CD14-positive monocyte (primary cell): ENCODE measurements at places on chromosomes 7 and 10. TPM values are rescaled to one million over a fixed set of nuclear protein-coding genes. Genes with fewer than 3 reads are reported as not detected.

DNA sequence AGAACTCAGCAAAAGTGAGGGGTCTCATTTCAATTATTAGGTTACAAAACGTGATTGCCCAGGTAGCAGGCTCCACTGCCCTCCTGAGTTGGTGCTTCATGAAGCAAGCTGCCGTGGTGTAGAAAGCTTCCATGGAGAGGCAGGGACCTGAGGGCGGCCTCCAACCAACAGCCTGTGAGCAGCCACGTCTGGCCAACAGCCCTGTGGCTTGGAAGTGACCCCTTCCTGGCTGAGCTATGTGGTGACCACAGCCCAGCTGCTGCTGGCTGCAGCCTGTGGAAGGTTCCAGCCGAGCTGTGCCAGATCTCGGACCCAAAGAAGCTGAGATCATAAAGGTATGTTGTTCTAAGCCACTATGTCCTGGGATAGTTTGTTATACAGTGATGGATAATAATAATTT, 122.5 kb upstream of the KLF6 start:
- H3K27me3 ChIP-seq, result no peaks in the 10 kb centered on the region
- no peak for DNase-seq
- no peak overlapping the region for H3K4me3 ChIP-seq
- H3K36me3 ChIP-seq, result no peaks in the 10 kb centered on the region

Gene CCDC146
- 0.40 TPM for polyA plus RNA-seq

- H3K36me3 ChIP-seq, result no peaks in the 10 kb centered on the region
- H3K4me3 ChIP-seq, result no peak overlapping the region
- no peaks in the 10 kb centered on the region for H3K27me3 ChIP-seq
- no peak overlapping the region for H3K27ac ChIP-seq
- H3K4me1 ChIP-seq, result no peaks in the 10 kb centered on the region
These were observed 61.7 kb downstream of the SEMA3D start for GRCh38 chr7:85125176-85125575.

GRCh38 chr7:141550386-141551093, 670 bp upstream of the AGK start:
- DNase-seq, result no peak
- H3K27ac ChIP-seq, result no peak overlapping the region
- H3K4me3 ChIP-seq, result peak overlapping the region; percentile 47
- H3K27me3 ChIP-seq, result no peaks in the 10 kb centered on the region
- peaks cover 13% of the 10 kb centered on the region for H3K4me1 ChIP-seq

- no peak for DNase-seq
- H3K36me3 ChIP-seq, result no peaks in the 10 kb centered on the region
- no peaks in the 10 kb centered on the region for H3K4me1 ChIP-seq
- no peak overlapping the region for H3K27ac ChIP-seq
- no peaks in the 10 kb centered on the region for H3K27me3 ChIP-seq
- no peak overlapping the region for H3K4me3 ChIP-seq
These were observed 60.0 kb downstream of the DGKB start for GRCh38 chr7:14842523-14842922.

Gene LIPF
- not detected in 2 replicates for polyA plus RNA-seq

DNA sequence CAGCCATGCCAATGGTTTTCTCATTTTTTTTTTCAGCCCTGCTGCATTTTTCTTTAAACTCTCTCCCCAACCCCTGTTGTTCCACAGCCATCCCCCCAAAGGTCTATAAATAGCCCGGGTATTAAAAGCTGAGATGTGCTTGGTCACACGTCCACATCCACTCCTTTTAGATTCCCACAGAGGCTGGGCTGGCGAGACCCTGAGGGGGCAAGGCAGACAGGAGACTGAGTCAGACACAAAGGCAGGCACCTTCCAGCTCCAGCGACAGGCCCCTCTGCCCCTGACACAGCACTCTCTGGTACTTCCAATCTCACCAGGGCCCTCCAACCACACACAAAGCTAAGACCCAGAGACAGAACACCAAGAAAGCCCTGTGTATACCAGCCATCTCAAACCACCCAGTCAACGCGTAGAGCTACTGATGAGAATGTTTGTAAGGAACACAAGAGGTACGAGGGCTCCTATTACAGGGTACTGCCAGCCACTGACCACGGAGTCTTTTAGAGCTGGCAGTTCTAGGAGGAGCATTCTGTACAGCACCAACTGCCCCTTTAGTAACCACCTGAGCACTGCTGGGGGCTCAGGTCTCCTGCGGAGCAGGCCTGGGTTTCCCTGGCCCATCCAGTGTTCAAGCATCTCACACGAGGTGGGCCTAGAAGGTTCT, 64.2 kb upstream of the DDC start:
- no peak overlapping the region for H3K4me3 ChIP-seq
- no peak overlapping the region for H3K27ac ChIP-seq
- H3K4me1 ChIP-seq, result no peaks in the 10 kb centered on the region
- no peaks in the 10 kb centered on the region for H3K36me3 ChIP-seq

Gene DPP6
- not detected for polyA plus RNA-seq

- H3K4me3 ChIP-seq, result no peak overlapping the region
- H3K4me1 ChIP-seq, result peaks cover 17% of the 10 kb centered on the region
- H3K27me3 ChIP-seq, result no peaks in the 10 kb centered on the region
- no peak overlapping the region for H3K27ac ChIP-seq
These were observed 195.4 kb downstream of the MACC1 start for GRCh38 chr7:20021831-20022230.

- H3K4me1 ChIP-seq, result no peaks in the 10 kb centered on the region
- no peaks in the 10 kb centered on the region for H3K27me3 ChIP-seq
- no peak for DNase-seq
These were observed 110.3 kb upstream of the SP8 start for GRCh38 chr7:20896996-20897395.

Gene SLC26A3
- not detected for polyA plus RNA-seq

Gene PTPRZ1
- not detected for polyA plus RNA-seq

DNA sequence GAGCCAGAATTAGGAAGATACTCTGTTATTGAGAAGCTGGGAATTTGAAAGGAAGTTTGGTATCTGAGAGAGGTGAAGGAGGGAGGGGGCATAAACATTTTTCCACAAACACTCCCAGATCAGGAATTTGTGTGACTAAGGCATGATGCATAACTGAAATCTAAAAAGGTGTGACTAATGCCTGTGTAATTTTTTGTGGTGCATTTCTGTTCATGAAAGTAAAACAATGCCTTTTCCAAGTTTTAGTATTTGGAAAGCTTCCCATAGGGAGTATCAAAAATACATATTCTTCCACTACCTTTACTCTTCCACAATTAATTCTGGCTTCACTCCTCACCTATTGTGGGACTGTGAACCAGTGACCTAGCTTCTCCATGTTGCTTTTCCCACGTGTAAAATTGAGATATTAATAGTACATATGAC, 56.4 kb upstream of the CAV2 start:
- H3K27ac ChIP-seq, result no peak overlapping the region
- no peaks in the 10 kb centered on the region for H3K4me1 ChIP-seq
- no peaks in the 10 kb centered on the region for H3K27me3 ChIP-seq
- H3K4me3 ChIP-seq, result no peak overlapping the region
- no peaks in the 10 kb centered on the region for H3K36me3 ChIP-seq

- no peak for DNase-seq
- H3K36me3 ChIP-seq, result no peaks in the 10 kb centered on the region
- no peak overlapping the region for H3K4me3 ChIP-seq
- no peaks in the 10 kb centered on the region for H3K27me3 ChIP-seq
These were observed 82.0 kb downstream of the MKX start for GRCh38 chr10:27663621-27664020.

Gene MARVELD1
- polyA plus RNA-seq, result 3.7 TPM

DNA sequence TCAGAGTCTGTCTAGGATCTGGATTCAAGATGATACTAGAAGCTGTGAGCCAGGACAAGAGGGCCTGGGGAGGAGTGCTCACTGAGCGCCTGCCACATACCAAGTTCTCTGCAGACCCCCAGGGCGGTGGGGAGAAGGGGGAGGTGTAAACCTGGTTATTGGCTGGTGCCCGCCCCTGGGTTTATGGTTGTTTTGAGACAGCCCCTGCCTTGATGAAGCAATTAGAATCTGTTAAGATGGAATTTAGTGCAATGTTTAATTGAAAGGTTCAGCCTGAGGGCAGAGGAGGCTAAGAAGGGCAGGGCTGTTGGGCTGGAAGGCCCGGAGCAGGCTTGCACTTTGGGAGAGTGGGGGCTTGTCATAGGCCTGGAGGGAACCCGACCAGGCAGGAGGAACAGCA, 42.7 kb downstream of the PRF1 start:
- no peak overlapping the region for H3K27ac ChIP-seq
- H3K4me3 ChIP-seq, result no peak overlapping the region
- no peaks in the 10 kb centered on the region for H3K27me3 ChIP-seq
- peaks cover 21% of the 10 kb centered on the region for H3K4me1 ChIP-seq
- H3K36me3 ChIP-seq, result no peaks in the 10 kb centered on the region
